ENCODE measurements at places on chromosomes 1 and 21. TPM values are rescaled to one million over a fixed set of nuclear protein-coding genes. Genes with fewer than 3 reads are reported as not detected.

The OR2T11 gene
- not detected for total RNA-seq

DNA sequence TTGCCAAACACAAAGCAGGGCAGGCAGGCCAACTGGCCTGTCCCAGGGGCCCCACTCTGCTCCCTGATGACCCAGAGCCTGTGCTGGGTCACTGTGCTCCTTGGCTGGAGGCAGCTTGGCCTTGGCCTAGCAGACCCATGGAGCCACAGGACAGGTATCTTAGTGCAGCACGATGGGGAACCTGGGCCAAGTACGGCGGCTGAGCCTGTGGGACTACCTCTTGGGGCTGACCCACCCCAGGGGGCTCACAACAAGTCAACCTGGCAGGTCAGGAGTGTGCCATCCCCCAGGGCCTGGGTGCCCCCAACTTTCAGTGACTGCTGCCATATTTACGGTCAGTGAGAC, 10.1 kb upstream of the FGR start:
- no peak for DNase-seq

DNA sequence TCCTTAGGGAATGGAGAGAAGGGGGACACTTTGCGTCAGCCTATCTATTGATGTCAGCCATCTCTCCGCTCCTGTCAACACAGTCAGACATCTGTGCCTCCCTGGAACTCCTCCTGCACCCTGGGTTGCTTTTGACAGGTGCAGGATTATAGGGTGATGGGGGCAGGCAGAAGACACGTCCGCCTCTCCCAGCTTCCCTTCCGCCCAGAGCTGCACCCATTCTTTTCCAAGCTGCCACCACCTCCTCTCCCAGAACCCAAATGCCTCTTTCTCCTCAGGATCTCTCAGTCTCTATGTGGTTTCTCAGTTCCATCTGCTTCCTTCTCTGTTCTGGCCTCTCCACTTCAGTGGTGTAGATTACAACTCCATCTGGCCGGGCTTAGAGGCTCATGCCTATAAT, 17.1 kb upstream of the KIF1B start:
- no peak for DNase-seq

GRCh38 chr1:203551550-203551949, 57.6 kb downstream of the OPTC start:
- no peak for DNase-seq

- DNase-seq, result no peak
Measured at GRCh38 chr1:164801246-164801731, 242.3 kb downstream of the PBX1 start.

DNA sequence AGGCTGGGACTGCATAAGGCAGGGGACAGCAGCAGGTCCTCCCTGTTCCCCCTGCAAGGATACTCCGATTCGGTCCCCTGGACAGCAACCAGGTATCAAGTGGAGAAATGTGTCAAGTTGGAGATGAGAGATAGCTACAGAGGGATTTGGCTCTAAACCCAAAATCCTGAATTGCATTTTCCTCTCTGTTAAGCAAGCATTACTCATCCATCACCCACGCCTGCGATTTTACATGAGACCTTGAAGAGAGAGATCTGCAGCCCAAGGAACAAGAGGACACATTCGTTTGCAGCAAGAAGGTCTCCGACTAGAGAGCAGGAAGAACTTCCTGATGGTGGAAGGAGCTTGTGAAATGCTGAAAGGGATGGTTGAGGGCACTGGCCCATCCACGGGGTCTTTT, 21.9 kb downstream of the SYT2 start:
- DNase-seq, result no peak

The KCNE2 gene
- not detected for total RNA-seq

Data from urinary bladder (tissue), 4 donors.